ENCODE measurements at places on chromosomes 6 and 20.

- peak; percentile 12 for DNase-seq
These were observed 9.0 kb upstream of the GRM4 start for GRCh38 chr6:34154668-34155447.

DNA sequence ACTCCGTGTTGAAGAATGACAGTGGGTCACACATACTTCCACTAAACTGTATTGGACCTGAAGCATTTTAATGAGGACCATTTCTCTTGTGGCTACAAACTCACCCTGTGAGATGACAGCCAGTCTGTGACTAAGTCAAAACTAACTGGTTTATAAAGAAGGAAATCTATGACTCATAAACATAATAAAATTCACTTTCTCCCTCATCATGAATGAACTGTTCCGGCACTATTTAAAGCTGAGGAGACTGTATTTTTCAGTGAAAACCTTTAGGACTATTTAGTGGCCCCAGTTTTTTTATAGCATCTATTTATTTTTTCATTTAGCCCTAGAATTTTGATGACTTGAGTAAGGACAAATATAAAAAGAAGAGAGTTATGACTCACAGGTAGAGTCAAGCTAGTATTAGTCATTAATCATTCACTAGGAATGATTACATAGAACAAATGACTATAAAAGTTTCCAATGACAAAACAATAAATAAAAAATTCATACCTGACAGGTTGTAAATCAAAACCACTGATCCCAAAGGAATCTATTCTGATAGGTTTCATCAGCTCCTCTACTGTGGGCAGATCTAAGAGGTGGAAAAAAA, 34.2 kb downstream of the CEP162 start:
- no peak for DNase-seq

DNA sequence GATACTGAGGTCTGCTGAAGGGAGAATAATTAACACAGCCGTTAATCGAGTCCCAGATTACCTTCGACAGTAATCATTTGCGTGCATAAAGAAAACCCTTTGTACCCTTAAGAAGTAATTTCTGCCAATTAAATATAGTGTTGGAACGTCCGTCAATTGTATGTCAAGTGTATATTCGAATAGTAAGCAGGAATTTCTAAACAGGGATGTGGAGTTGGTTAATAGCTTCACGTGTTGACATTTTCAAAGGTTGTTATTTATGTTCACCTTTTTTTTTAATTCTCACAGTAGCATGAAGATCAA, 798 bp upstream of the SNAP91 start:
- no peak for DNase-seq

DNA sequence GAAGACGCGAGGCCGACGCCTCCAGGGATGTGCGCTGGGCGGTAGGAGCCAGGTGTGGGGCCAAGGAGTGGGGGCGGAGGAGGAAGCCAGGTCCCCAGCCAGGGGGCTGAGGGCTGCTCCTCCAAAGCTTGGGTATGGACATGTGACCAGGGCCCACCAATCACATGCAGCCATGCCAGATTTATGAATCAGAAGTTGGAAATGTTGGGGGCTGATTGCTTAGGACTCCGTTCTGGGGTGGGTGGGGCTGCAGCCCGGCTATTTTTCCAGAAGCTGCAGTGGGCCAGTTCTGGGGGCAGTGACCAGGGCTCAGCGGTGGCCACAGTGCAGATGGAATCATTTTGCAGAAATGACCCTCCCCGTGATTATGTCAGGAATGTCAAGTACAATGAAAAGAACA, 96.0 kb downstream of the CEBPB start:
- no peak for DNase-seq

DNA sequence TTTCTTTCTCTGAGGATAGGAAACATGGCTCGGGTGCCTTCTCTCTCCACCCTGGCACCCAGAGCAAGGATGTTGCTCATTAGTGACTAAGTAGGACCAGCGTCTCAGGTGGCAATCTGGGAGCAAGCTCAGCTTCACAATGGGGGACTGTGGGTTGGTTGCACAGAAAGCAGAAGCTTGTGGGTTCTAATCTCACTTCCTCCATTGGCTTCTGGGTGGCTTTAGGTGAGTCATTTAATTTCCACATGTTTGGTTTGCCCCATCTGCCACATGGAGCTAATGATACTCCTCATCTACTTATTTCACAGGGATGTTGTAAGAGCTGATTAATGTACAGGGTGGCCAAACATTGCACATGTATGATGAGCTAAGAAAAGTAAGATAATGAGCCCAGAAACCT, 54.8 kb upstream of the AKIRIN2 start:
- DNase-seq: no peak

GRCh38 chr6:89818977-89819335, 638 bp downstream of the MDN1 start:
- DNase-seq: no peak

- DNase-seq: no peak
These were observed 5.8 kb upstream of the ZSCAN23 start for GRCh38 chr6:28449056-28449455.

- DNase-seq: no peak
These were observed 1.7 kb downstream of the CDK19 start for GRCh38 chr6:110813338-110814101.

All from C1 segment of cervical spinal cord (tissue), 14 donors.